Fibroblast of the aortic adventitia (primary cell): ENCODE measurements at places on chromosomes 13 and 19. TPM values are rescaled to one million over a fixed set of nuclear protein-coding genes. Genes with fewer than 3 reads are reported as not detected.

ZNF112 gene
- 5.8 and 8.7 TPM in 2 replicates for total RNA-seq

PEAK3 gene
- total RNA-seq: not detected in 2 replicates

CEACAM4 gene
- not detected in 2 replicates for total RNA-seq

AXL gene
- 121 and 305 TPM in 2 replicates for total RNA-seq

ZNF729 gene
- total RNA-seq: not detected in 2 replicates

ETV2 gene
- total RNA-seq: 0.81 and 1.6 TPM in 2 replicates

ENOX1 gene
- 7.4 and 16.4 TPM in 2 replicates for total RNA-seq

CLEC17A gene
- total RNA-seq: 0.09 TPM in 1 of 2 replicates, not detected in the other

RDH8 gene
- not detected in 2 replicates for total RNA-seq

CADM4 gene
- 0.27 and 1.1 TPM in 2 replicates for total RNA-seq

RGS9BP gene
- total RNA-seq: 0.36 and 1.5 TPM in 2 replicates
